ENCODE measurements at places on chromosomes 7 and 10.

GRCh38 chr10:112026438-112026837, 157.1 kb downstream of the GPAM start:
- DNase-seq, result no peak

GRCh38 chr10:31099664-31100063, 68.0 kb upstream of the ZNF438 start:
- peak; percentile 19 for DNase-seq

GRCh38 chr7:94272821-94273583, 121.7 kb upstream of the COL1A2 start:
- no peak for DNase-seq

DNA sequence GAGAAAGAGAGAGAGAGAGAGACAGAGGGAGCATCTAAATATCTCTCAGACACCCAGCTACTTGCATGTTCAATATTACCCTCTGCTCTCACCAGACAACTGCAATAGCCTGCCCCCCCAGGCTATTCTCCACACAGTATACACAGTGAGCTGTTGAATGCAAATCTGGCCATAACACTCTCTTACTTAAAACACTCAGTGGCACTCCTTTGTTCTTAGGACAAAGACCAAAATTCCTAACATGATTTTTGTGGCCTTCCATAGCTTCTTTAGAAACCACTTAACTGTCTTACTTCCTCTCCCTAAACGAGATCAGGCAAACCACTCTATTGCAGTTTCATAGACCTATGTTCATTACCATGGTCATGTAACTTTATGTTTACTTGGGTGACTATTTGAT, 903.6 kb upstream of the AUTS2 start:
- no peak for DNase-seq

- no peak for DNase-seq
Measured at GRCh38 chr10:110074758-110075671, 67.2 kb downstream of the ADD3 start.

DNA sequence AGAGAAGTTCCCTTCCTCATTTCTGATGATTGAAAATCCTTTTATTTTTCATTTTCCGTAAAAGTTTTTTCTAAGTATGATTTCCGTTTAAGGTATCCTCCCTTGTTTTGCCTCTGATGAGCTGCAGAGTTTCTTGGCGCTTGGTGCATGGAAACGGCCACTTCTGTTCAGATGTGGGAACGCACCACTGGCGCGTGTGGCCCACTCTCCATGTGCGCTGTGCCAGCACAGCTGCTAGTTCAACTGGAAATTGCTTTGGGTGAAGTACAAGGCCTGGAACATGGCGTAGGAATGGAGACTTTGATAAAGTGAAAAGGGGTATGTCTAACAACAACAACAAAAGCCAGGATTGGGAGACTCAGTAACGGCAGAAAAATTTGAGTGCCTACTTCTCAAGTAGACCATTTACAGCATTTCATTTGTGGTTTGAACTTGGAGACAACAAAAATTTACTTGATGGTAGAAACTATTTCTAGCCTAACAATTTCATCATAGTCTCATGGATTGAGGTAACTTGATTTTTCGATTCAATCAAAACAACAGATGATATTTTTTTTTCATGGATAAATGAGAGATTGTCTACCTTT, 364.2 kb downstream of the SUGCT start:
- no peak for DNase-seq

GRCh38 chr10:790821-791551, 101.5 kb upstream of the DIP2C start:
- DNase-seq, result no peak

- no peak for DNase-seq
Measured at GRCh38 chr7:36036590-36036989, 116.5 kb upstream of the EEPD1 start.

- no peak for DNase-seq
Measured at GRCh38 chr7:158613481-158613880, 25.9 kb upstream of the PTPRN2 start.

DNA sequence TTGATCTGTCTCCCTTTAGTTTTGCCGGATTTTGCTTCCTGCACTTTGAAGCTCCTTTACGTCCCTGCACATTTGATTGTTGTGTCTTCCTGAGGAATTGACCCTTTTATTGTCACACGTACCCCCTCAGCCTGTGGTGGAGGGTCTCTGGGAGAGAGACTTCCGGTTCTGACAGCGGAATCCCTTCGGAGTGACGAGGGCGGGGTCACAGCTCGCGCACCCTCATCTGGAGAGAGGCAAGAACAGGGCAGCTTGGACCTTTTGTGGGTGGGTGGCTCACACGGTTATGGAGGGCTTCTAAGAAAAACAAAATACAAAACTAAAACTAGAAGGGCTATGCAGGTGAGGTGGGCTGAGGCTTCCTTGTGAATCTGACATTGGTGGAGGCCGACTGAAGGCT, 26.0 kb downstream of the AMZ1 start:
- no peak for DNase-seq

DNA sequence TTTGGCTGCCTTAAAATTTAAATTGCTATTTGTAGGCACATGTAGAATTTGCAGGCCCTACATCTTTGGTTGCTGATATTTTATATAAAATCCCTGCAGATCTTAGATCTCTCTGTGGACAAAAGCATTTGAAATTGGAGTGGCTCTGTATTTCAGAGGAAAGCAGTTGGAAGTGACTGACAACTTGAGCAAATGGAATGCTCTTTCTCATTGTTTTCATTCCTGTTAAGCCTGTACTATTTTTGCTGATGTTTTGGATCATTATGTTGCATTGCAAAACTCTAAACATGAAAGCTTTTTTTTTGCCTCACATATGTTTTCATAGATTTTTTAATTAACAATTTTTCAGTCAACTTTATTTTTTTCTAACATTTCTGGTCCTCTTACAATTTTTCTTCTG, 251.2 kb upstream of the MDFIC start:
- no peak for DNase-seq

GRCh38 chr7:131141443-131141967, 186.2 kb upstream of the MKLN1 start:
- no peak for DNase-seq

- DNase-seq, result no peak
Measured at GRCh38 chr10:49587981-49588380, 22.1 kb upstream of the SLC18A3 start.

DNA sequence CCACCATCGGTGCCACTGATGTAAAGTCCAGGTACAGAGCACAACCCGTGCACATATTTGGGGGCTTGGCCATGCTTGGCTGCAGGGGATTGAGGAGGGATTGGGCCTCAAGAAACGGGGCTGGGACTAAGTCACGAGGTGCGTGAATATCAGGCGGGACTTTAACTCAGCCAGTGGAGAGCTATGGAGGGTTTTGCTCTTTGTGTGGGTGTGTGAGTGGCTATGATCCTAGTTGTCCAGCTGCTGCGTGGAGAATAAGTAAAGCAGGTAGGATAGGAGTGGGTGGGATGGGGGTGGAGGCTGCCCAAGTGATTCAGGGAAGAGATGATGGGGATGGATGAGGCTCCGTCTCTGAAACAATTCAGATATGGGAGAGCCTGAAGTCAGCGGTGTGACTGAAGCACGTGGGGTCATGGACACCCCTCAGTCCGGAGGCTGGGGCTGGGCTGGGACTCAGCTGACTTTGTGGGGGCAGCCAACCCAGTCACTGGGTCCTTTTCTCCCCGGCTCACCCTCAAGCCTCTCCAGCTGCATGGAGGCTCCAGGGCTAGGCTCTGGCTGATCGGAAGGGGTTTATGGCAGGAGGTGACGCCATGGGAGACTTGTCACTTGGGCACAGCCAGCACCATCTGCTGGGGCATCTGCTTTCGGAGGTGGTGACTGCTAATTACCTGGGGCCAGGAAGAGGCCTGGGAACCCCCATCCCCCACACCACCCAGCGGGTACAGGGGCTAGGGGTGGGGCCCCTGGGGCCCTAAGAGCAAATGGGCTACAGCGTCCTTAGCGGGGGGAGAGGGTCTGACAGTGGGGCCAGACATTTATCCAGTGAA, 1.7 kb upstream of the LFNG start:
- no peak for DNase-seq

DNA sequence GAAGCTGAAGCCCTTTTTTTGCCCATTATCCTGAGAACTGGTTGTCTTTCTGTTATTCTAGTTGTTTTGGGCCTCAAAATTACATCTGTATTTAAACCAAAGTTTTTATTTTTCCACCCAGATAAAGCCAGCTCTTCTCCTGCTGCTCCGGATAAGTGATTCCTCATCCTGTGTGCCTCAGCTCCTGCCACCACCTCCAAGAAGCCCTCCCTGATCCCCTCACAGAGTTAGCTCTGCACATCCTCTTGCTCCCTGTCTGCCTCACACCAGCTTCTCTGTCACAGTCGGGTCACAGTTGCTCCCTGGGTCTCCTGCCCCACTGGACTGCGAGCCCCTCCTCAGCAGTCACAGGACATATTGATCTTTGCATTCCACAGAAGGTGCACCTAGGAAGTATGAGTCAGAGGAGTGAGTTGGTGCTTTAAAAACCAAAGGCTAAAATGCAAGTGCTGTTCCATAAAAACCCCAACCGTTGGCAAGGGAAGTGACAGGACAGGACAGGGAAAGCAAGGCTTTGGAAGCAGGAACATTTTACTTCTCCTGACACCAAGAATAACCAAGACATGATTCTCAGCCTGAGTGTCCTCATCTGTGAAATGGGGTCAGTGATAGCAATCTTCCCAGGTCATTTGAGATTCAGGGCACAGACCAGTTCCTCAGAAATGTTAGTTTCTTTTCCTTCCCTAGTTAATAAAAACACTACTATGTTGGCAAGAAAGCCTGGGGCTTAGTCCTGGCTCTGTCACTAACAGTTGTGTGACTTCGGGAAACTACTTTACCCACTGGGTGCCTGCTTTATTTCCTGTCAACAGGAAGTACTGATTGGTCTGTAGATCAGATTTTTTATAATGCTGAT, 36.5 kb upstream of the EEPD1 start:
- peak; percentile 13 for DNase-seq

- no peak for DNase-seq
Measured at GRCh38 chr10:75651417-75651816, 220.0 kb downstream of the LRMDA start.

GRCh38 chr10:21010615-21011014, 113.5 kb upstream of the NEBL start:
- DNase-seq, result no peak

- no peak for DNase-seq
Measured at GRCh38 chr10:34861293-34862021, 46.4 kb upstream of the PARD3 start.

DNA sequence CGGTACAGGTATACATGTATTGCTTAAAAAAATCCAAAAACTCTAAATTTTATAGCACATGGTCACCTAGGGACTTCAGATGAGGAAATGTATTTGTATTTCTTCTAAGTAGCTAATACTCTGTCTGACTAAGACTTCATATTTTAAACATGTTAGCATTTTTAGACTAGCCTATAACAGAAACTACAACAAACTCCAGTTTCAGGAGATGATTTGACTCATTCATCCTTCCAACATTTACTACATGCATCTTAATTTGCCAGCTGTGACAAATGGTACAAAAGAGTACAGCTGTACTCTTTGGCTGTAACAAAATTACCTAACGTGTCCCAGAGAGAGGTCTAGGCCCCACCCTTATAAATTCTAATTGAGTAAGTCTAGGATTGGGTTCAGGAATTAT, 22.2 kb downstream of the TMEM209 start:
- DNase-seq, result no peak

DNA sequence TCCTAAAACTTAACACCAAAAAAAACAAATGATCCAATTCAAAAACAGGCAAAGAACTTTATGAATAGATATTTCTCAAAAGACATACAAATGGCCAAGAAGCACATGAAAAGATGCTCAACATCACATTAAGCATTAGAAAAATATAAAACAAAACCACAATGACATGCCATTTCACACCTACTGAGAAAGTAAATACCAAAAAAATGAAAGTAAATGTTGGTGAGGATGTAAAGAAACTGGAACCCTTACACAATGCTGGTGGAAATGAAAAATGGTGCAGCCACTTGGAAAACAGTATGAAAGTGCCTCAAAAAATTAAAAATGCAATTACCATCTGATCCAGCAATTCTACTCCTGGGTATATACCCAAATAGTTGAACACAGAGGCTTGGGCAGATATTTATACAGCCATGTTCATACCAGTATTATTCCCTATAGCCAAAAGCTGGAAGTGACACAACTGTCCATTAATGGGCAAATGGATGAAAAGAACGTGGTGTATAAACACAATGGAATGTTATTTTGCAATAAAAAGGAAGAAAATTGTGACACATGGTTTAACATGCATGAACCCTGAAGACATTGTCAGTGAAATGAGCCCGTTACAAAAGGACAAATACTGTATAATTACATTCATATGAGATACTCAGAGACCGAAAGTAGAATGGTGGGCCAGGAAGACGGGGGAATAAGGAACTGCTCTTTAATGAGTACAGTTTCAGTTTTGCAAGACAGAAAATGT, 89.0 kb downstream of the JMJD1C start:
- no peak for DNase-seq

DNA sequence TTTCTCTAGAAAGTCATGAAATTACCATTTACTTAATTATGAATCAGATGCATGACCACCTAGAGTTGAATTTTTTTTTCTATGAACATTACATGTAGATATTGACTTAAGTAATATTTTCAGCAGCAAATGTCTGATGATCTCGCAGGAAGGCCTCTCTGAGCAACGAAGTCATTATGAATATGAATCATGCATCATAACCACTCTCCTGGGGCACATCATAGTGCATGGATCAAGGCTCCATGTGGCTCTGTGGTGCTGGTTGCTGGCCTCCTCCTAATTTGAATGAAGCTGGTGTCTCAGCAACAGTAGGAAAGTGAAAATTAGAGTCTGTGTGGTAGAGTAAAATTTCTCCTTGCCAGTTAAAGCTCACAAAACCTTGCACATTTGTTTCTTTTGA, 121.4 kb upstream of the INHBA start:
- no peak for DNase-seq

DNA sequence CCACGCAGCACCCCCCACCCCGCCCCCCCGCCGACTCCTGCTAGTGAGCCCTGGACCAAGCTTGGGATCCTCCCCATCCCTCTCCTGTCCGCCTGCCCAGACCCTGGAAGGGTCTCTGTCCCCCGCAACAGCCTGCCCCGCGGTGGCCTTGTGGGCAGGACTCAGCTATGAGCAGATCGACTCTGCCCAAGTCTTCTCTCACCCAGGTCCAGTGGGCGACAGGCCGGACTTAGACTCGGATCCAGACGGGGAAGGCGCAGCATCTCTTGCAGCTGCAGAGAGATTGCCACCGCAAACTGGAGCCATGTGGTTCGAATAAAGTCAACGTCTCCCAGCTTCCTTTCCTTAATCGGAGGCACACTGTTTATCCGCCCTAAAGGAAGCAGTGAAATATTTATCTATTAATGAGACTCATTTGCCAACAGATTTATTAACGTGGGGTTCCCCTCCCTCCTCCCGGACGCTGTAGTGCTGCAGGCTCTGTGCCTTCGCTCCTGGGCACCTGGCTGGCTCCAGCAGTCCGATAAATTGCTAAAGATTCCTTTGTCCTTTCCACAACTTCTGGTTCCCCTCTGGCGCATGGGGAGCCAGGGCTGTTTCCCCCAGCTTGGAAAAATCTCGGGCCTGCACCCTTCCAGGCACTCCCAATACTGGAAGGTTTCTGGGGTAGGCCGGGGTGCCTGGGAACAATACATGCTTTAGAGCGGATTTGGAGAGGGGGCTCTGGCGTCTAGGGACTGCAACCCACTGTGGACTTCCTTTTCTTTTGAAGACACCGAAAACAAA, 634 bp upstream of the HOXA7 start:
- no peak for DNase-seq

All from CD4-positive, alpha-beta T cell treated with Interleukin-15 for 4 hours (primary cell).